ENCODE measurements at places on chromosomes 12 and 14. TPM values are rescaled to one million over a fixed set of nuclear protein-coding genes. Genes with fewer than 3 reads are reported as not detected.

Gene RERG
- 1.4 TPM for total RNA-seq

GRCh38 chr12:5478081-5478706 lies 46.3 kb downstream of the NTF3 start:
- DNase-seq: no peak

DNA sequence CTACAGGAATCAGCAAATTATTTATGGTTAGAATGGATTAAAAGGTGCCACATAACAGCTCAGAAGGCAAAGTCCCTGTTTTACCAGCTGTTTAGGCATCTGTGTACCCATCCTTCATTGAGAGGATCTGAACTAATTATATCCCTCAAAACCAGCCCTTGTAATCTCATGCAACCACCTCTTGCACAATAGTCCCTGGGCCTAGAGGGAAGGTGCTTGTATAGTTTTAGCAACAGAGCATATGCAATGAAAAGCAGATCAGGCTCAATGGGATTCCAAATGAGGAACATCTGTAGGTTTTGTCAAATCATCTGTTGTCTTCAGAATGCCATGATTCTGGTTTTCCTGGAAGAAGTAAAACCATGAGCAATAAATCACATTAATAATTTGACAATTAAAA lies 26.0 kb upstream of the GLIPR1L2 start:
- DNase-seq: no peak

Gene PRH2
- not detected for total RNA-seq

GRCh38 chr14:89245802-89246201 lies 171.2 kb downstream of the FOXN3 start:
- no peak for DNase-seq

Gene KRT5
- total RNA-seq: not detected

Gene ETNK1
- total RNA-seq: 21.1 TPM

Gene TAS2R30
- total RNA-seq: 0.07 TPM

Gene DIO2
- total RNA-seq: not detected

- no peak for DNase-seq
These were observed 1883.7 kb upstream of the FLRT2 start for GRCh38 chr14:83646228-83646627.

- DNase-seq: no peak
These were observed 73.0 kb downstream of the ALG10B start for GRCh38 chr12:38389614-38390013.

Gene EML1
- total RNA-seq: 10.1 TPM

Gene CCDC59
- total RNA-seq: 83.2 TPM

Gene ANKRD33
- total RNA-seq: not detected

Gene KTN1
- total RNA-seq: 165 TPM

Gene CCDC196
- not detected for total RNA-seq

Gene SLC39A9
- total RNA-seq: 57.5 TPM

DNA sequence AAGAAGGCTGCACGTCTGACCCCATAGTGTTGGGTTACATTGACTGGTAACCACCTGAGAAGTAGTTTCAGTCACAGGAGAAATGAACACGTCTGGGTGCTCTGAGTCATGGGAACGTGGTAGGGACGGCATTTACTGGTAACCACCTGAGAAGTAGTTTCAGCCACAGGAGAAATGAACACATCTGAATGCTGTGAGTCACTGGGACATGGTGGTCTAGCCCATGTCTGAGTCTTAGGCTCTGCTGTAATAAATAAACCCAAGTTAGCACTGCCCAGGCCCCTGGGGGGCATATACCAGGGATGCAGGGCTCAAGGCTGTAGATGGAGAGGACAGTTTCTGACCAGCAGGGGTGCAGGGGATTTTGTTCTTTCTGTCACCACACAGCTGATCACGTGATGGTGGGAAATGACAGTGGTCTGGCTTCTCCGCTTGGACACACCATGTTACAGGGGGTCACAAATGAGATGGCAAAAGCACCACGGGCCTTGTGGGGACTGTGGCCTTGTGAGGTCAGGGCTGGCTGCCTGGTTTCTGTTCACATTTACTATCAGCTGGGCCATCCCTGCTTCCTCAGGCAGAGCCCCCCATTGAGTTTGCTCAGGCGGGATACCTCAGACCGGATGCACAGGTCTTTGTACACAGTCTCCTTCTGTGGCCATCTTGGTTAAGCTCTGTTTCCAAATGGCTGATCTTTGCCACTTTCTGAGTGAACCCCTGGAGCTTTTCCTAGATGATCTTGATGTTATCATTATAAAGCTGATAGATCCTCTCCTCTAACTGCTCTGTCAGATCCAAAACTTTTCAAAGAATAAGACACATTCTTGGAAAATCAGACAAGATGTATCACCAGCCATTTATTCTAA lies 9.8 kb upstream of the C12orf42 start:
- DNase-seq: peak; percentile 87

GRCh38 chr12:49902399-49903350 lies 1.0 kb downstream of the FAIM2 start:
- DNase-seq: no peak

Gene STAB2
- total RNA-seq: not detected

DNA sequence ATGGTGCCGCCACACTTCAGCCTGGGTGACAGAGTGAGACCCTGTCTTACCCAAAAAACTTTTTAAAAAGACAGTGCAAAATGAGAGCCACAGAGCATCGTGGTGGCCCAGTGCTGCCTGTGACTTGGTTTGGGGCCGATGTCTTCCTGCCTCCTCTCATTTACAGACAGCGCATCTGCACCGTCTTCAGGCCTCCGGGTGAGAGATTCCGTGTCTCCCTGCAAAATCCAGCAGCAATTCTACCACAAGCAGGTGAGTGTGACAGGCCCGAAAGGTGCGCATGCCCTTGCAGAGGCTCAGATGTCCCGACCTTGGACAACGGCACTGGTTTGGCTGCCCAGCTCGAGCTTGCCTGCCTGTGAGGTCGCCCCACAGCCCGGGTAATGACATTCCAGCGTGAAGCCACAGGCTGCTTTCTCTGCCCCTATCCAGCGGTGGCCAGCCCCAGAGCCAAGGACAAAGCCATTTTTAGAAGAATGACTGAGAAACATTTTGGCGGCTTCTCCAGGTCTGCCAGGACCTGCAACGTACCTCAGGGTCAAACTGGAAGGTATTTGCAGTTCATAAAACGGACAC lies 70.3 kb upstream of the RFLNA start:
- DNase-seq: no peak

Gene PDE3A
- 1.6 TPM for total RNA-seq

Gene CDH24
- total RNA-seq: 17.7 TPM

Gene TM9SF1
- total RNA-seq: 84.1 TPM

GRCh38 chr12:1799882-1800400 lies 20.4 kb upstream of the LRTM2 start:
- DNase-seq: no peak

DNA sequence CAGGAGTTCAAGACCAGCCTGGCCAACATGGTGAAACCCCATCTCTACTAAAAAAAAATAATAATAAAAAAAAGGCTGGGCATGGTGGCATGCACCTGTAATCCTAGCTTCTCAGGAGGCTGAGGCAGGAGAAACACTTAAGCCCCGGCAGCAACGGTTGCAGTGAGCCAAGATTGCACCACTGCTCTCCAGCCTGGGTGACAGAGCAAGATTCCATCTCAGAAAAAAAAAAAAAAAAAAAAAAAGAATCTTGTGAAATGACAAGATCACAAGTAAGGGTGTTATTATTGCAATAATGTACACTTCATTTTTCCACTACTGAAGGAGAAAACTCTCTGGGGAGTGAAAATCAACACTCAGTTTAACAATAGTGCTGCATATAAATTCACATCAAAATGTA lies 8.8 kb upstream of the PTGR2 start:
- no peak for DNase-seq

DNA sequence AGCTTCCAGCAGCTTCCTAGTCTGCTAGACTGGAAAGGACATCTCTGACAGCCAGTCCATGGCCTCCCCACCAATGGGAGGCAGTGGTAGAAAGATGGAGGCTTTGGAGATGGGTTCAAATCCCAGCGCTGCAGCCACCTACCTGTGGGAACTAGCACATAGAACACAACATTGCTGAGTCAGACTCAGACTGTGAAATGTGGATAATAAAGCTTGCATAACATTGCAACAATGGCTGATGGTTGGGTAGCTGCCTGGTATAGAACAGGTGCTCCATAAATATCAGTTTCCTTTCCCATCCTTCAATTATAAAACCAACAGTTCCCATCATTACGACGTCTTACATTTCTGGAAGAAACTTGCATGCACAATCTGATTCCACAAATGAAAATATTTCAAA lies 94.6 kb downstream of the SLC8A3 start:
- DNase-seq: no peak

GRCh38 chr12:43884683-43885410 lies 49.0 kb downstream of the TMEM117 start:
- no peak for DNase-seq

DNA sequence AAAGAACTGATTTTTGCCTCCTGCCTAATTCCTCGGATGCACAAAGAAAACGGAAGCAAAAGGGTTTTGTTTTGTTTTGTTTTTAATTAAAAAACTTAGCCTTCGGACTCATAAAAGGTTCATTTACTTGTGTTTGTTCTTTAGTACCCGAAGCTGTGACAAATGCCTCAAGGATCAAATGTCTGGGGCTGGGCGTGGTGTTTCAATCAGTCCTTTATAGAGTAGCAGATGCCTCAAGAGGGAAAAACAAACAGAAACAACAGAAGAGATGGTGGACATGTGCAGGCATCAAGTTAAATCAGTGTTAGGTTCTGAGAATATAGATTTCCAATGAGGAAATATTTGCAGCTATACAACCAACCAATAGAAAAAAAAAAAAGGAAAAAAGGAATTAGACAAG lies 1.6 kb upstream of the WIF1 start:
- no peak for DNase-seq

DNA sequence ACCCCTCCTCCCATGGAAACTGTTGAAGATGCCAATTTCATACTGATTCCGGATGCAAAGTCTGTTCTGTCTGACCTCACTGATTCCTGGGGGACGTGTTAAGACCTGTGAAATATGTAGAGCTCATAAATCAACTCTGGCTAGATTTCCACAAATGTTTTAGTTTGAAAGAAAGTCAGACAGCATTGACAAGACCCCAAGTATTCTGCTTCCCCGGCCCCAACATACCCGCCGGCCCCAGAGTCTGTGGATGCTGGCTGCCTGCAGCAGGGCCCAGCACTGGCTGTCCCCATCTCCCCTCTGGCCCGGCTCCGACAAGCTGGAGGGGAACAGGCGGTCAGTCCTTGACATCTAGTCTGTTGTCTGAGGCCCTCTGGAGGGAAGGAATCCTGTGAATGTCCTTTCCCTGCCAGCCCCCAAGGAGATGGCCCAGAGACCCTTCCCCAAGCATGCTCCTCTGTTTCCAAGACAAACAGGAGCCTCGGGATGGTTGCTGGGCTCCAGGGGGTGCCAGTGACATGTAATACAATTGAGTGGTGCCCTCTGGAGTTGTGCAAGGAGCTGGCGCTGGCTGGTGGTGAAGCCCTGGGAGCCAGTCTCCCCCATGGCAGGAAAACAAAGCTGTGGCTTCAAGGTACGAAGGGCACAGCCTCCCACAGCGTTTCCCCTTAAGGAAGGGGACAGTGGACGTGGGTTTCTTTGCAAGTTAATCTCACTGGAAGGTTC lies 22.3 kb downstream of the FBLN5 start:
- DNase-seq: no peak

DNA sequence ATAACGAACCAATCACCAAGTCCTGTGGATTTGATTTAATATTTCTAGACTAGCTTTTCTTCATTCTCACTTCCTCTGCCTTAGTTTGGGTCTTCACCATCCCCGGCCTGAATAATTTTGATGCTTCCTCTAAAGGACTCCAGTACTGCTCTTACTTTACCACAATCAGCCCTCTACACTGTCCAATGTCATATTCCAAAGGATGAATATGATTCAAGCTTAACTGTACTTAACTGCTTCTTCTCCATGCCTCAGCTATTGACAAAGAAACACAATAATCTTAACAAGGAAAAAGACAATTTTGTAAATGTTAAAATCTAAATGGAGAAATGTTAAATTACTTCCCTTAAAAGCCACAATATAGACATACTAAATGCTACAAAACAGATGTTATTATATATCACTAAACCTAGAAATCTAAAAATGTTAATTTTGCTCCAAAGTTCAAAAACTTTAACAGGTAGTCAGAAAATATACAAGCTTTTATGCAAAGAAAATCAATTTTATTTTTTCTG lies 70.2 kb downstream of the STXBP6 start:
- no peak for DNase-seq

- no peak for DNase-seq
These were observed 126.7 kb upstream of the RFLNA start for GRCh38 chr12:124168016-124168786.

Gene TRHDE
- 26.9 TPM for total RNA-seq

Gene KIF5A
- 0.51 TPM for total RNA-seq

GRCh38 chr12:3097186-3097804 lies 20.1 kb downstream of the TSPAN9 start:
- no peak for DNase-seq

Gene ESYT1
- 464 TPM for total RNA-seq

GRCh38 chr14:104974665-104975390 lies 3.3 kb downstream of the AHNAK2 start:
- no peak for DNase-seq

DNA sequence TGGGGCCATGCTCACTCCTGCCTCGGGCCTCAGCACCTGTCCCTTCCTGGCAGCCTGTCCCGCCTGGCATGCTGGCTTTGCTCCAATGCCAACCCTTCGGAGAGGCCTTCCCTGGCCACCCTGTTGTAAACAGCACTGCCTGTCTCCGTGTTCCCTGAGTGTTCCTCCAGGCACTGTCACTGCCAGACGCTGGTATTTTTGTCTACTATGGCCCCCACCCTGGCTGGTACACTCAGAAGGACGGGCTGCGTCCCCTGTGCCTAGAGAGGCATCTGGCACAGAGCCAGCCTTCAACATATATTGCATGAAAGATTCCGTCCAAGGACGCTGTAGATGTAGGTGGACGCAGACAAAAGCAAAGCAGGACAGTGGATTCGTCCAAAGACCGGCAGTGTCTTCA lies 2.7 kb upstream of the ASPG start:
- DNase-seq: no peak

DNA sequence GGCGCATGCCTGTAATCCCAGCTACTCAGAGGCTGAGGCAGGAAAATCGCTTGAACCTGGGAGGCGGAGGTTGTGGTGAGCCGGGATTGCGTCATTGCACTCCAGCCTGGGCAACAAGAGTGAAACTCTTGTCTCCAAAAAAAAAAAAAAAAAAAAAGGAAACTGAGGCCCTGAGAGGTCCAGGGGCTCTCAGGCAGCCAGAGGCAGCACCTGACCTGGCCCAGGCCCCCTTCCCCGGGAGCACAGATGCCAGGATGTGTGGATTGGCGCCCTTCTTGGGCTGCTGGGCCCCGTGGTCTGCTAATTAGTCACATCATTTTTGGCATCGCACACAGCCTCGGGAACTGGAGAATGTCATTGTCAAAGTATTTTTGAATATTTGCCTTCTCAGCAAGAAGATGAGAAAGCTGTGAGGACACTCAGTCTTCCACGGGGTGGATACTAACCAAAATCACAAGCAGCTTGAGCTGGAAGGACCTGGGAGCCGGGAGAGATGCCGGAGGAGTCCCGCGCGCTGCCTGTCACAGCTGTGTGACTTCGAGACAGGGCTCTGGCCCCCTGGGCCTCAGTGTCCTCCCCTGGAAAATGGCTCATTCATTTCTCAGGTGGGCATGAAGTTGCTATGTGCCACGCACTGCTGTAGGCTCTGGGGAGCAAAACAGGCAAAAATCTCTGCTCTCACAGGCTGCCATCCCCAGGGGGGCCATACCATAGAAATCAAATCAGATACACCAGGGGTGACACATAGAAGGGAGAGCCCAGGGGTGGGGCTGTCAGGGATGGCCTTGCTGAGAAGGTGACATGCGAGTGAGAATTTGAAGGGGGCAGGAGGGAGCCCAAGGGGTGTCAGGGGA lies 12.5 kb upstream of the RCOR1 start:
- no peak for DNase-seq

- no peak for DNase-seq
These were observed 170.7 kb downstream of the NOVA1 start for GRCh38 chr14:26427097-26427496.

Gene STAT2
- total RNA-seq: 39.2 TPM
